Stimulated activated CD4-positive, alpha-beta T cell treated with anti-CD3 and anti-CD28 coated beads, Interleukin-1b, Interleukin-23, amount 100 ng/mL, for 1 hour (primary cell): ENCODE measurements at places on chromosomes 5 and 9.

GRCh38 chr9:105389796-105390195 lies 58.0 kb upstream of the FSD1L start:
- DNase-seq: no peak

DNA sequence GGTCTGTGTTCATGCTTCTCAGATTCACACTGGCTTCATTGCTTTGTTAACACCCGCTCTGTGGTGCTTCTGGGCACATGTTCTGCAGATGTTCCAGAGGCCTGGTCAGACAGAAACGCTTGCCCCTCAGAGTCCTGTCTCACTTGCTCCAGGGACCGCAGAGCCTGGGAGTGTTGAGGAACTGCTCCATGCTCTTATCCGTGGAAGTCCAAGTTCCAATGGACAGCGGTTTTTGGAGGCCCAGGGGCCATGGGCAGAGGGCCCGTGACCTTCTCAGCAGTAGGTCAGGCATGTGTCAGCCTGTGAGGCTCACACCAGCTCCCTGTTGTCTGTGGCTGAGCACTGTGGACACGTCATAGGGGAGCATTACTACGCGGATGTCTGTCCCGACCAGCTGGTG lies 364.7 kb upstream of the IRX1 start:
- no peak for DNase-seq

GRCh38 chr5:141838326-141839014 lies 39.7 kb downstream of the PCDH1 start:
- DNase-seq: no peak

DNA sequence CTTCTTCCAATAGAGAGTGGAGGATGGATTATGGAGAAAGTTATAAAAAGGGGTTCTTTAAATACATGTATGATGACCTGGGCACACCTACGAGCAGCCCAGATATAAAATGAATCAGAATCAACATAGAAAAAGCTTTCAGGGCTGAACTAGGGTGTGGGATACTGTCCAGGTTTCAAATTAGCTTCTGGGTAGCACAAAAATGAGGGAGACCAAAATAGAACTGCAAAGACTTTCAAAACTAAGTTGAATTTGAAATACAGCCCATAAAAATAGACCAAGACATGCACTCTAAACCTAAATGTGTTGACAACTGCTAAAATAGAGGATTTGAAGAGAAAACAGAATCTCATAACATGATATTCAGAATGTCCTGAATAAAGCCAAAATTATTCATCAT lies 17.0 kb downstream of the ZNF484 start:
- no peak for DNase-seq

DNA sequence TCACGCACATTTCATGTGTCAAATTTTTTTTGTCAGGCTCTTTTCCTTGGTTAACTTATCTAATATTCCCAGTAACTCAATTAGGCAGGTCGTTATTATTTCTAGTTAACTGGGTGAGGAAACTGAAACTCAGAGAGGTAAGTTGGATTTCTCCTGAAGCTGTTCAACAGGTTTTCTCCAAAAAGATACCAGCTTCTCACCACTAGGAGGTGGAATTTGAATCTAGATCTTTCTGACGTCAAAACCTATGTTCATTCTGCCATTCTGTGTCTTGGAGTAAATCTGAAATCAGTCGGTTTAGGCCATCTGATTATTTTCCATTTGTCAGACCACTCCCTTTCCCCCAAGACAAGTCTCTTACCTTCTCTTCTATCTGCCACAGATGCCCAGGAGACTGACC lies 572.9 kb downstream of the ACTL7B start:
- DNase-seq: no peak

DNA sequence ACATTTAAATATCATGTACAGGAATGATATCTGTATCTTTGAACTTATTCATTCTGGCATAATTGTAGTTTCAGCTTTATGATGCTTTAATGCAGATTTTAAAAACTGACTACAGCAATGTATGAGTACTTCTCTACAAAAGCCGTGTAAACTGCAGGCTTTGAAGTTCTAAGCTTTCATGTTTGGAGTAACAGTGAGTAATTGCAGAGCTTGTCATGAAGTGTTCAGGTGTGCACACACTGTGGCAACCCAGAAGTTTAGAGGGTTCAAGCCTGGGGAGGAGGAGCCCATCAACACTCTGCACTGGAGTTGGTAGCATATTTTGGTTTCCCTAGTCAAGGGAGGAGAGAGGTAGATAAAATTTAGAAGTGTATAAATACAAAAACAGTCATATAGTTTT lies 130.9 kb downstream of the CD180 start:
- DNase-seq: no peak

DNA sequence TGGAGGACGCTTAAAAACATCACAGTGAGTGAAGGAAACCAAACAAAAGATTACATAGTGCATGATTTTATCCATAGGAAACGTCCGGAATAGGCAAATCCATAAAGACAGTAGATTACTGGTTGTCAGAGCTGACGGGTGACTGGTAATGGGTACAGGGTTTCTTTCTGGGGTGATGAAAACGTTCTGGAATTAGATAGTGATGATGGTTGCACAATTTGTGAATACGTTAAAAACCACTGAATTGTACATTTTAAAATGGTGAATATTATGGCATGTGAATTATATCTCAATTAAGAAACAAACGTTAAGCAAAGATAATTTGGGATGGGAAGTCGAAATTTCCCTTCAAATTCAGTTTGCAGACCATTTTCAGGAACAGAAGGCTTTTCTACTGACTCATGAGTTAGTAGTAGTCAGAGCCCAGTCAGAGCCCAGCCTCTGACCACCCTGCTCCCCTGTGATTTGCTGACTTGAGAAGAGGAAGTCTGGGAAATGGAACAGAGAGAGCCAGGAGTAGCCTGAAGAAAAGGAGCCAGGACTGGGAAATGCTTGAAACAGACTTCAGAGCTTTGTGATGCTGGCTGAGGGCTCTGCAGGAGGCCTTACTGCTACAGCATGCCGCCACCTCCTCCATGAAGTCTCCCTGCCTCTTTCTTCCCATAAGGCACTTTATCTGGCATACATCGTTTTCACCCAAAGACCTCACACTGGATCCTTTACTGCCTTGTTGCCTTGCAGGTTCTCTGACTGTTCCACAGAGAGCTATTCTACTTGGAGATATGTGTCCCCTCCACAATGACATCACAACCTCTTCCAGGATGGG lies 46.4 kb upstream of the CTNNA1 start:
- no peak for DNase-seq

GRCh38 chr9:127970401-127971313 lies 10.1 kb downstream of the EEIG1 start:
- DNase-seq: no peak

DNA sequence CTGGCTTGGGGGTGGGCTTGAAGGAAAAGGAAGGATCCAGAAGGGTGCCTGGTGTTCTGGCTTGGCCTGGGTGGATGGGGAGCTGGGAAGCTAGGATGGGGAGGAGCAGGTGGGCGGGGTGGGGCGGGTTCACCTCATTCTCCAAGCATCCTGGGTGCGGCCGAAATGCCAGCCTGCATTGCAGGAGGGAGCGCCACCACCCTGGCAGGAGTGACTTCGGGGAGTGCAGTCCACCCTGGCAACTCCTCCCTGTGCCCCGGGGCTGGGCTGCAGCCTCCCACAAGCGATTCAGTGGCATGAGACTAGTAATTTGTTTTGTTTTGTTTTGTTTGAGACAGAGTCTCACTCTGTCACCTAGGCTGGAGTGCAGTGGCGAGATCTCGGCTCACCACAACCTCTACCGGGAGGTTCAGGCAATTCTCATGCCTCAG lies 5.5 kb downstream of the TTC16 start:
- DNase-seq: no peak

DNA sequence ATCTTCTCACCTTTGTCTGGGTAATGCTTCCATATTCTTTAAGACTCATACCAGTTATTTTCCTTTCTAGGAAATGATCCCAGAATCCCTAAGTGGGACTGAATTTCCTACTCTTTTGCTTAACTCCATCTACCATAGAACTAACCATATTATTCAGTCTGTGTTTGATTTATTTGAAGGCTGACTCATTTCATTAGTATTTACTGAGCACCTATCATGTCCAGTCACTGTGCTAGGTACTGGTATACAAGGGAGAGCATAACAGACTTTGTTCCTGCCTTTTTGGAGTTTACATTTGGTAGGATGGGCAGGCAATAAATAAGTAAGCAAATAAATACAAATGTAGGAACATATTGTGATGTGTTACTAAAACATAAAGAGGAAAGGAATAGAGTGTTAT lies 4.3 kb downstream of the NPR2 start:
- DNase-seq: no peak

DNA sequence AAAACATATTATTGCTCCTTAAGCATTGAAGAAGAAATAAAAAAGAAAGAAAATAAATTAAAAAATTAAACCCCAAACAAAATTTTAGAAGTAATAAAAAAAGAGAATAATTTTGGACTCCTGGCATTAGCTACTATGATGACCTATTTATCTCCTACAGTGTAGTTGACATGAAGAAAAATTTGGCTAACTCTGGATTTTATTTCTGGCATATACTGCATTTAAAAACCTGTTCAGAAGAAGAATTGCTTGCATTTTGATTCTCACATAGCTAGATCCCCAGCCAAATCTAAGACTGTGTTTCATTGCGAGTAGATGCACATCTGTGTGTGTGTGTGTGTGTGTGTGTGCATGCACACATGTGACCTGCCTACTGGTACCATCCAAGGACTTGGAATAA lies 30.1 kb upstream of the GABRG2 start:
- DNase-seq: no peak

GRCh38 chr5:52283221-52283620 lies 504.5 kb upstream of the ITGA1 start:
- DNase-seq: no peak

GRCh38 chr5:177179431-177179830 lies 45.9 kb downstream of the NSD1 start:
- DNase-seq: no peak

DNA sequence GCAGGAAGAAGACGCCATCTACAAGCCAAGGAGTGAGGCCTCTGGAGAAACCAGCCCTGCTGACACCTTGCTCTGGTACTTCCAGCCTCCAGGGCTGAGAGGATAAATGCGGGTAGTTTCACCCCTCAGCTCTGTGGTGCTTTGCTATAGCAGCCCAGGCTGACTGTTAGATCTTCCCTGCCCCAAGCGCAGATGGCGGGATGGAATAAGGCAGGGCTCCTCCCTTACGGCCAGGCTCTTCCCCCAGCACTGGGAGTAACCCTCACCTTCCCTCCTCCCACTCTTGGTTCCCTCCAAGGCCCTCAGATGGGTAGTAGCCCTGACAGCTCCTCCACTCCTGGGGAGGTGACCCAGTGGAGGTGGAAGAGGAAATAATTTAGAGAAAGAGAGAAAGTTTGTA lies 285.1 kb downstream of the GADD45G start:
- DNase-seq: no peak

- DNase-seq: no peak
These were observed 28.1 kb downstream of the ANKRD33B start for GRCh38 chr5:10591966-10592365.

GRCh38 chr5:160548949-160549645 lies 127.4 kb downstream of the PTTG1 start:
- DNase-seq: no peak

DNA sequence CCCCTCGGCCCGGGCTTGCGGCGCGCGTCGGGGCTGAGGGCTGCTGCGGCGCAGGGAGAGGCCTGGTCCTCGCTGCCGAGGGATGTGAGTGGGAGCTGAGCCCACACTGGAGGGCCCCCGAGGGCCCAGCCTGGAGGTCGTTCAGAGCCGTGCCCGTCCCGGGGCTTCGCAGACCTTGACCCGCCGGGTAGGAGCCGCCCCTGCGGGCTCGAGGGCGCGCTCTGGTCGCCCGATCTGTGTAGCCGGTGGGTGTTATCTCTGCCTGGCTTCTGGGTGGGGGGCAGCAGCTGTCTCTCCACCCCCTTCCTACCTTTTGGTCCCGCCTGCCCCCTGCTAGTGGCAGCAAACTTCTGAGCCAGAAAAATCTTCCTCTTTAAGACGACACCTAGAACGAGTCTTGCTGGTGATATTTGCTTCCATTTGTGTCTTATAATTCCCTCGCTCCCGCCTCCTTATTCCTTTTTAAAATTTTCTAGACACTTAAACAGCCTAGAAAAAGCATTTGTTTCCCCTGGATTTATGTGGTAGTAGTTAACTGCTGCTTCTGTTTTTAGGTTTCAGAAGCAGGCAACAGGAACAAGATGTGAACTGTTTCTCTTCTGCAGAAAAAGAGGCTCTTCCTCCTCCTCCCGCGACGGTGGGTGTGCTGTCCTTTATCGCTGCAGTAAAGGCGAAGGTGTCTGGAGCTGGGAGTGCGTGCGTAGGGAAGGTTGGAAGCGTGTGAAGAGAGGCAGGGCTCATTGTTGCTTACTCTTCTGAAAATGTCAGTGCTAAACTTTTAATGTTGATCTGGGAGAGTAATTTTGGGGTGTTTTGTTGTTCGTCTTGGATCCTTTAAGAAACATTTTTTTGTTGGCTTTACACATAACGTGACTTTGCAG lies 554 bp downstream of the JAK2 start:
- no peak for DNase-seq

- DNase-seq: no peak
These were observed 399.0 kb downstream of the LRRC70 start for GRCh38 chr5:62977661-62978060.

- DNase-seq: no peak
These were observed 25.4 kb upstream of the DCP2 start for GRCh38 chr5:112951124-112951702.

DNA sequence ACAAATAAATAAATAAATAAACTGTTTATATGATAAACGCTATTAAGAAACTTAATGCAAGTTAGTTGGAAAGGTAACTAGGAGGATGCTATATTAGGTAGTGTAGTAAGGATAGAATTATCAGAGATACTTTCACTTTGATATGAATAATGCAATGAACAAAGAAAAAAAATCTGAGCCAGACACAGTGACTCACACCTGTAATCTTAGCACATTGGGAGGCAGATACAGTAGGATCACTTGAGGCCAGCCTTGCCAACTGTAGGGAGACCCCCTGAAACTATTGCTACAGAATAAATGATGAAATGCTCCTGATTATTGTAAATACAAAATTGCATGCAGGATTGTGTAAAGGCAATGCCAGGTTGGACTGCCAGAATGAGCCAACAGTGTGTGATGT lies 109.2 kb downstream of the ANXA2R start:
- no peak for DNase-seq

- no peak for DNase-seq
These were observed 19.3 kb upstream of the CAMSAP1 start for GRCh38 chr9:135926402-135927194.

DNA sequence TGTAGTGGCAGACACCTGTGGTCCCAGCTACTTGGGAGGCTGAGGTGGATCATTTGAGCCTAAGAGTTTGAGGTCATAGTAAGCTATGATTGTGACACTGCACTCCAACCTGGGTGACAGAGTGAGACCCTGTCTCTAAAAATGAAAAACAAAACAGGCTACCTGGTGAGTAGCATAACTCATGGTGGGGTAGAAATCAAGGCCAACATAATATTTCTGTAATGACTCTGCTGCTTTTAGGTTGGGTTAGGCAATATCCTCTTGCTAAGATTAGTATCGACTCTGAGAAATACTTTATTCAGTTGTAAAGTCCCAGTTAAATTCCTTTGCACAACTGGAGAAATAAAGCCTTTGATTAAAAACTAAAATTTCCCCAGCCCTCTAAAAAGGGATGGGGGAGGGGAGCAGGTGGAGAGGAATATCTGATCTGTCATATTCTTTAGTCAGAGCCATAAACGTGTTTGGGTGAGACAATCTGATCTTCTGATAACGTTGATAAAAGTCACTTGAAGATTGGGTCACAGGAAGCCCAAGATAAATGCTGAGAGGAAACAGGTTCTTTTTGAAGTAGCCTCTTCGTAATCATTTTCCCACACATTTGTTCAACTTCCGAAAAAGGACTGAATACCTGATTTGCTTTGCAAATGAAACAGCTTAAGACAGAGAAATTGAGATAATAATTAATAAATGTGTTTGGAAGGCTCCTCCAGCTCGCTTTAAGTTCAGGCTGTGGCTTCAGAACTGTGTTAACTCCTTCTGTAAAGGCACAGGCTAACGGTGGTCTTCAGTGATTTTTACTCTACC lies 14.9 kb downstream of the IL4 start:
- no peak for DNase-seq
